ENCODE measurements at places on chromosomes 7 and 10.

DNA sequence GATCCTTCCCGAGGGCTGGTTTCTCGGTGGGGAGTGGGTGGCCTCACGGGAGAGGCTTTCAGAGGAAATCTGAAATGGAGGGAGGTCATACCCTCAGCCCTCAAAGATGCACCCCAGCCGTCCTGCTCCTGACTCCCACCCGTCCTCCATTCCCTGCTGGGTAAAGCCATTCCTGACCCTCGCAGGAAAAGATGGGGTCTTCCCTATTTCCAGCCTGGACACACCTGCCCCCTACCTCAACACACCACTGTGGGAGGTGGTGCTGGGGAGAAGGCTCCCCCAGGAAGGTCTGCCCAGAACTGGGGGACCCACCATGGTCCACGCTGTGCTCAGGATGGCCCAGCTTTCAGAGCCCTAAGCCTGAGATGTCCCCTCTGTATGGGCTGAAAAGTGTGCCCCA, 86.9 kb downstream of the CHST15 start:
- no peak for DNase-seq

DNA sequence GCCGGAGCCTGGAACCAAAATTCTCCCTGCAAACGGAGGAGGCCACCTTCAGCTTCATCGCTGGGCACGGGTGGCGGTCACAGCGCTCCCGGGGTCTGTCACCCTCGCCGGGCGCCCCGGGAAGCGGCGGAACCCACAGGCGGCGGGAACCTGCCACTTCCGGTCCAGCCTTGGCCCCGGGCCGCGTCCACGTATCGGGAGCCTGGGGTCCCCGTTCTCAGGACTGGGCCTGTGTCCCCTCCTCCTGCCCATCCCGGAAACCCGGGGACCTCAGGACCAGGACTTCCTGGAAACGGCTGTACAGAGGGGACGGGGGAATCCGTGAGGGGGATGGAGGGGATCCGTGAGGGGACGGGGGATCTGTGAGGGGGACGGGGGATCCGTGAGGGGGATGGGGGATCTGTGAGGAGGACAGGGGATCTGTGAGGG, 25.4 kb downstream of the PDGFA start:
- no peak for DNase-seq

GRCh38 chr7:97733276-97734161, 1.6 kb downstream of the TAC1 start:
- DNase-seq, result no peak

GRCh38 chr7:74025730-74026129, 2.2 kb upstream of the ELN start:
- DNase-seq, result no peak

- DNase-seq, result no peak
Measured at GRCh38 chr10:71307469-71308085, 11.5 kb upstream of the SLC29A3 start.

DNA sequence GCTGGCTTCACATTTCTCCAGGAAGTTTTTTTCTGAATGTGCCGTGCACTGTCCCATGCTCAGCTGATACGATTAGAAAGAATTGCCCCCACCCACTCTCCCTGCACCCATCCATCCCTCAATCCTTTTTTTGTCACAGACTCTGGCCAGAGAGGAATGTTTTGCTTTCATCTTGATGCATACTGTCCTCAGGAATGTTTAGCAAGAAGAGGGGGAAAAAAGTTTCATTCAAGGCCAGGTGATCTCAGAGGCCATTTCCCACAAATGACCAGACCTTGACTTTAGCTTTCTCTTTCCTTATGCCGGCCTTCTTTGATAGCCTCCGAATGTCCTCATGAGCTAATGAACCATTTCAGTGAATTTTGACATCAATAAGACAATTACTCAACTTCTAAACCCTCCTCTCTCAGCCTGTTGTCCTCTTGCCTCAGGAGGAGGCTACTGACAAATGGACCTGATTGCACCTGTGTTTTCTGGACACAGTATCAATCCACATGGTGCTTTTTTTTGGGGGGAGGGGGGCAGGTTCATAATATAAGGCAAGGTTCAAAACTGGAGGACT, 105.0 kb upstream of the KLF6 start:
- no peak for DNase-seq

DNA sequence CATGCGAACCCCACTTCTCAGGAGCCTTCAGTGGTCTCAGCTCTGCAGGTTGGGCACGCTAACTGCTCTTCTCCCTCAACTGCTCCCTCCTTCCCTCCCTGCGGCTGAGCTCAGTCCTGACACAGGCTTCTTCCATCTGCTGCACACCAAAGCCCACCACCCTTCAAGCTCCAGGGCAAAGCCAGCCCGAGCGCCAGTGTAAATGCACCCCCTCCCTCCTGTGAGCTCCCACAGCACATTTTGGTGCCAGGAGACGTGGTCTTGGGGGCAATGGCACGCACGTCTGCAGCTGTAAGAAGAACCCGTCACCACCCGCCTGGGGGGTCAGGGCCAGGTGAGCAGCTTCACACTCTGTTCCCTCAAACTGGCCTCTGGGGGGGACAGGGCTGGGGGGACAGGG, 15.9 kb downstream of the VIPR2 start:
- no peak for DNase-seq

GRCh38 chr7:94378356-94378755, 16.3 kb upstream of the COL1A2 start:
- no peak for DNase-seq

- DNase-seq, result no peak
Measured at GRCh38 chr7:1618475-1618874, 48.6 kb upstream of the PSMG3 start.

- DNase-seq, result no peak
Measured at GRCh38 chr7:102125127-102125596, 161.5 kb upstream of the SH2B2 start.

DNA sequence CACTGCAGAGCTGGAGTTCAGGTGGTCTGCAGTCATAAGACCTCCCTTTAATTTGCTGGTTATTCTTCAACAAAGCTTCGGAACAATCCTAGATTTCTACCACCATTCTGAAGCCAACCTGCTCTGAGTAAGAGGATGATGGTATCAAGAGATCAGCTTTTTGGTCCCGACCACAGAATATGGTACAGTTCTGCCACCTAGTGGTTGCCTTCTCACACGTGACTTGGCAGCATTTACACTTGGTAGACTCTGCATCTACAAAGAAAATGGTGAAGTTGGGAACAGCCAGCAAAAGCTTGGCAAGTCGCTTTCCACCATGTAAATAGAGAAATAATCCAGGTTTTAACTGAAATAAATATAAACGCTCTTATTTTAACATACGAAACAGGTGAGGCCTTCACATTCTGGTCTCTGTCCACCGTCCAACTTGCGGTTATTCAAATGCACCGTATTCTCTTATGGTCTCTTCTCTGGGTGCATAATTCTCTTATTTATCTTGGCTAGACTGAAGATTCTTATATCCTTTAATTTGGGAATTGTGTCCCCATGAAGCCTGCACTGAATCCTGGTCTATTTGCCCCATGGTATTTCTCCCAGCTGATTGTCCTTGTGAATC, 173.9 kb upstream of the GRM3 start:
- no peak for DNase-seq

DNA sequence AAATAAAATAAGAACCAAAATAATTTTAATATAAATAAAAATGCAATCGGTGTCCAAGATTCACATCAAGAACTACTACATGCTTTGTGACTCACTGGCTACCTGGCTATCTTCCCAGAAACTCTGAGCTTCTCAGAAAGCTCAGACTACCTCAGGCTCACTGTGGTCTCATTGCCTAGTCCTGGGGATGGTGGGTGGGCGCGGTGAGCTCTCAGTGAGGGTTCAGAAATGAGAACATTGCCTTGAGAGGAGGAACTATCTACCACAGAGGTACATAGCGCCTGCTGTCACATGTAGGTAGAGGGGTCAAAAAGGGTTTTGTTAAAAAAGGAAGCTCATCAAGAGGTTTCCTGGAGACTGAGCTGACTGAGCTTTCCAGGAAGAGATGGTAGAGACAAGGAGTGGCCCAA, 108.0 kb downstream of the WDFY4 start:
- DNase-seq, result no peak

GRCh38 chr7:77866786-77867536, 68.4 kb downstream of the PHTF2 start:
- no peak for DNase-seq

- DNase-seq, result no peak
Measured at GRCh38 chr7:6049780-6050179, 18.6 kb downstream of the ANKRD61 start.

GRCh38 chr7:35697414-35698175, 2.7 kb upstream of the HERPUD2 start:
- no peak for DNase-seq

- DNase-seq, result no peak
Measured at GRCh38 chr7:90625051-90625450, 28.9 kb downstream of the CDK14 start.

- no peak for DNase-seq
Measured at GRCh38 chr7:98629001-98629431, 11.9 kb downstream of the NPTX2 start.

DNA sequence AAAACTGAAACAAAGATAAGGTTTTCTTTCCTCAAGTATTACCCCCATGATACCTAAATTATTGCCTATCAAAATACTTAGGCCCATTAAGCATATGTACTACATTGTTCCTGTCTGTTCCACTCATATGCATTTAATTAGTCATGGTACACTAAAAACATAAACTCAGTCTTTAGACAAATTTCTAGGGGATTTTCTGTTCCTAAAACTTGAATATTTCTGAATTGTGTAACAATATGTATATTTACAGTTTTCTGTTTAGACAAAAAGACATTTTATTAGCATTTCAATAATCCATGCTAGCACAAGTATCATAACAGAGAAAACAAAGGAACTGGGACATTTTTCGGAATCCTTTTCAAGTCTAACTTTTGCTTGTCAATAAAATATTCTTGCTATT, 234.2 kb downstream of the CRPPA start:
- DNase-seq, result no peak

DNA sequence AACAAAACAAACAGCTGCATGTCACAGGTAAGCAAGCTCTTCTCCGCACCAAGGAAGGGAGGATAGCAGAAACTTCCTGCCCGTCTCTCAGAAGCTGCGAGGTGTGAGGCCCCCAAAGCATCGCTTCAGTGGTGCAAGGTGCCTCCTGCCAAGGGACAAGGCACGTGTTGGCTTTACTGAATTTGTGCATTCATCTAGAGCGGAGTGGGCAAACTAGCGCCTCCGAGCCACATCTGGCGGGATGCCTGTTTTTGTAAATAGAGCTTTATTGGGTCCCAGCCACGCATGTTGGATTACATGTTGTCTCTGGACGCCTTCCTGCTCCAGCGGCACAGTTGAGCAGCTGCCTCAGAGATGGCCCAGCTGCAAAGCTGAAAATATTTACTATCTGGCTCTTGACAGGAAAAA, 27.7 kb downstream of the PHYH start:
- DNase-seq, result no peak

Data from activated CD4-positive, alpha-beta T cell treated with anti-CD3 and anti-CD28 coated beads for 1 hour (primary cell).